Osteocyte (in vitro differentiated cells): ENCODE measurements at places on chromosomes 16 and 17. TPM values are rescaled to one million over a fixed set of nuclear protein-coding genes. Genes with fewer than 3 reads are reported as not detected.

- DNase-seq = no peak
Measured at GRCh38 chr16:84795329-84796053, 24.3 kb upstream of the CRISPLD2 start.

GRCh38 chr17:39573447-39574298, 34.0 kb downstream of the NEUROD2 start:
- DNase-seq = peak; percentile 87

Gene OR3A3
- not detected in 2 replicates for total RNA-seq

GRCh38 chr17:64173646-64174045, 43.7 kb upstream of the ERN1 start:
- DNase-seq = no peak

Gene TNFRSF13B
- not detected in 2 replicates for total RNA-seq
